Brain pericyte (primary cell): ENCODE measurements at places on chromosomes 6 and 20.

- no peak for DNase-seq
Measured at GRCh38 chr6:35771343-35771627, 5.1 kb upstream of the CLPSL2 start.

DNA sequence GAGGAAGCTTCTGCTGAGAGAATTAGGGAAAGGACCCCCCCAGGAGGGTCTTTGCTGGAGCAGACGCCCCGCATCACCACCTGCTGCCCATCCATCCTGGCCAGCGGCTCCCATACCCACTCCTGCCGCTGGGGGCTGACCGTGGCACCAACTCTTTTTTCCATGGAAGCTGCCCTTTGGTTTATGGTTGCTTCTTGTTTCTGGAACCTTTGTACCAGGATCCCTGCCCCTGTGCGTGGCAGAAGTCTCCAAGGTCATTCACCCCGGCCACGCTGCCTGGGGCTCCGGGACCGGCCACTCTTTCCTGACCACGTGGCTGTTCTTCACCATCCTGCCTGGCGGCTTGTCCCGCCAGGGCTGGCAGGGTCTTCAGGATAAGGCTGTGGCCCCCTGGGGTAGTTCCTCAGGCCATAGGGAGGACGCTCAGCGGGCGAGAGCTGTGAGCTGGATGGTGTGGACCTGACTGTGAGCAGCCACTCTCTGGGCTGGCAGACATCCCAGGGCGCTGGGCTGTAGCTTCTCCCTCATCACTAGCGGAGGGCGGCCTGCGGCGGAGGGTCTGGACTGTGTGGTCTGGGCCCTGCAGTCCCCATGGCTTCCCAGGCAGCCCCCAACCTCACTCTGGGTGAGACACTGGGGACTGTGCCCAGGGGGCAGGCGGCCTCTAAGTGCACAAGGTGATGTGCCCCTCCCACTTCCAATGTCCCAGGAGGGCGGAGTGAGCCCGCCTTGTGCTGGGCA, 22.8 kb upstream of the RBBP8NL start:
- no peak for DNase-seq

- no peak for DNase-seq
Measured at GRCh38 chr6:75619230-75619899, 17.7 kb downstream of the SENP6 start.

GRCh38 chr6:147538821-147539220, 30.3 kb downstream of the SAMD5 start:
- no peak for DNase-seq

GRCh38 chr6:14174996-14175395, 57.4 kb downstream of the CD83 start:
- DNase-seq = no peak

GRCh38 chr20:11132819-11133415, 459.1 kb upstream of the JAG1 start:
- no peak for DNase-seq

DNA sequence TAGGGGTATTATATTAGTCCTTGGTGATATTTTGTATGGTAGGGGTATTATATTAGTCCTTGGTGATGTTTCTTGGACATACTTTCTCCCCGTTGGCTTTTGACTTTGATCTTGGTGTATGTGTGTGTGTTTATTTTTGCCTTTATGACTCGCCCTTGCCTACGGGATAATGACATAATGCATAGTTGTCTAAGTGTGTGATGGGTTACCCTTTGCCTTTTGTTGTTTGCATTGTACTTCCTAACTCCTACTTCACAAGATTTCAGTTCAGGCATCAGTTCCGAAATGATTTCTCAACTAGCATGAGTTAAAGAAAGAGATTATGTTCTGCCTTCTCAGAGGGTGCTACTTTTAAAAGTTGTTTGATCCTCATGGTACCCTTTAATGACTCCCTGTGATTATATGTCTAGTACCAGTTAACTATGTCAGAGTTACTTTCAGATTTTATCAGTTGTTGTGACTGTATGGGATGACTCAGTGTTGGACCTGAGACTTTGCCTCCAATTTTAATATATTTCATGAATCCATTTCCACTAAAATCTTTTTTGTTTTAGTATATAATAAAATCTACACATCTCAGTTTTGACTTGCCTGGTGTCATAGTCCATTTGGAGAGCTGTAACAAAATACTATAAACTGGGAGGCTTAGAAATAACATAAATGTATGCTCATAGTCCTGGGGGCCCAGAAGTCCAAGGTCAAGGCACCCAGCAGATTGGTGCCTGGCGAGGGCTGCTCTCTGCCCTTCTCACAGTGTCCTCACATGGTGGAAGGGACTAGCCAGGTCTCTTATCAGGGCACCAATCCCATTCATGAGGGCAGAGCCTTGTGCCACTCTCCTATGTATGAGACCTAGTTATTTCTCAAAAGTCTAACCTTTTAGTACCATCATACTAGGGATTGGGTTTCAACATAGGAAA, 34.1 kb downstream of the CDYL start:
- peak; percentile 6 for DNase-seq

- no peak for DNase-seq
Measured at GRCh38 chr20:34928411-34928810, 27.2 kb downstream of the GSS start.

GRCh38 chr20:3420211-3420707, 12.8 kb upstream of the DNAAF9 start:
- DNase-seq = no peak

GRCh38 chr20:47315339-47316056, 41.0 kb downstream of the ZMYND8 start:
- peak; percentile 24 for DNase-seq

- DNase-seq = no peak
Measured at GRCh38 chr6:14639983-14640599, 522.5 kb downstream of the CD83 start.

DNA sequence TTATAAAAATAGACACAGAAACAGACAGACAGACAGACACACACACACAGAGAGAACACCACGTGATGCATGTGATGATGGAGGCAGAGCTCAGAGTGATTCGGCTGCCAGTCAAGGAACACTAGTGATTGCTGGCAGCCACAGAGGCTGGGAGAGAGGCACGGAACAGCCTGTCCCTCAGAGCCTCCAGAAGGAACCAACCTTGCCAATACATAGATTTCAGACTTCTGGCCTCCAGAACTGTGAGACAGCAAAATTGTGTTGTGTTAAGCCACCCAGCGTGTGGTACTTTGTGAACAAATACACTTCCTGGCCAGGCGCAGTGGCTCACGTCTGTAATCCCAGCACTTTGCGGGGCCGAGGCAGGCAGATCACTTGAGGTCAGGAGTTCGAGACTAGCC, 9.5 kb upstream of the PARD6B start:
- no peak for DNase-seq

- no peak for DNase-seq
Measured at GRCh38 chr6:27662769-27663168, 189.9 kb upstream of the ZNF184 start.

- DNase-seq = no peak
Measured at GRCh38 chr6:152399399-152399798, 237.8 kb downstream of the SYNE1 start.

DNA sequence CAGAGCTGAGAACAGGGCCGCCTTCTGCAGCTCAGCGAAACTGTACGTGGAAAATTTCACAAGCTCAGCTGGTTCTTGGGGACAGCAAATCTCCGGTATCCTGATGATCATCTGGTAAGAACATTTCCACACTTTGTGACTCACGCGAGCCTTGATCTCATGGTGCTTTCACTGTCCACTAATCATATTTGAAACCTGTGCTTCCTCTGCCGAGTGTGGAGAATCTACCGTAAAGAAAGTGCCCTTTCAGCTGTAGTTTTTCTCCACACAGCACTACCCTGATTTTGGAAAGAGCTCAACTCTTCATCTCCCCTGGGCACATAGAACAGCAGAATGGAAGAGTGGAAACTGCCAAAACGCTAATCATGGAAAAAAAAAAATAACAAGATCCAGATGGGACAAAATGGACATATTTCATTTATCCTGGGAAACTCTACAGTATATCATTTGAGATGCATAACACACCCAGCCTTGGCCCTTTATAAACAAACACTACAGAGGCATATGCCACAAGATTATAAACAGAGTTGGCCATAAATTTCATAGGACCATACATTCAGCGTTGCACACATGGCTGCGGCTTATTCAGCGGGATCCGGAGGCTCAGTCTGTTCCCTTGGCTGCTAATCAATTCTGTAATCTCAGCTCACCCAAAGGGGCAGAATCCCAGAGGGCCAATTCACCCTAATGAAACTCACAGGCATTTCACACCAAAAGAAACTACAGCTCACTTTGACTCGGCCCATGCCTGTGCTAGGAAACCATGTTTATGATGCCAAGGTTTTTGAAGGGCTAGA, 434.5 kb downstream of the HDGFL1 start:
- DNase-seq = peak; percentile 53

DNA sequence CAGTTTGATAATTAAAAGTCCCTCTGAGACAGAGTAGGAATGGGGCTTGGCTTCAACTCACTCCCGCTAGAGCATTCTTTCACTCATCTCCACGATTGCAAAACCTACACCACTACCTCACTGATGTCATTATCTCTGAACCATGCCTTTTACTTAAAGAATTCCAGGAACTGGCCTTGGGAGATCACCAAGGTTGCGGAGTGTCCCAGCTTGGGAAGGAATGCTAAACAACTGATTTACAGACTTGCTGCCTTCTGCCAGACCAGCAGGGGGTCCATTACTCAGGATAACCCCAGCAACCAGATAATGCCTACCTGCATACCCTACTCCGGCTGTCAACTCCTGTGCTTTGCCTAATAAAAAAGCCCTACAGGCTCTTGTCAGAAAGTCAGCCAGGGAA, 102.2 kb upstream of the RALGAPA2 start:
- no peak for DNase-seq

DNA sequence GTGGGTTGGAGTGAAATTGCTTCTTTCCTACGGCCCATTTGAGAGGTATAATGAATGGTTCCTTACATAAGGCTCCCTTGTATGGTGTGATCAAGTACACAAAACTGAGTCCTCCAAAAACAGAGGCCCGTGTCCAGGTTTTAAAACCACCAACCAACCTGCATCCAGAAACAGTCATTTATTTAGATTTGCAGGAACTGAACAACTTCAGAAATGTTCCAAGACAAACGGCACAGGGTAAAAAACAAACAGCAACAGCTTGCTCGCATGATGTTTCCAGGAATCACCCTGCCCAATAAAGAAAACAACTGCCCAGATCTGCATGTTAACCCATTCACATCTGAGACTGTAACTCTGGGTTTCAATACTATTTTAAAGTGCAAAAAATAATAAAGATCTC, 40.2 kb upstream of the TRAM2 start:
- no peak for DNase-seq

DNA sequence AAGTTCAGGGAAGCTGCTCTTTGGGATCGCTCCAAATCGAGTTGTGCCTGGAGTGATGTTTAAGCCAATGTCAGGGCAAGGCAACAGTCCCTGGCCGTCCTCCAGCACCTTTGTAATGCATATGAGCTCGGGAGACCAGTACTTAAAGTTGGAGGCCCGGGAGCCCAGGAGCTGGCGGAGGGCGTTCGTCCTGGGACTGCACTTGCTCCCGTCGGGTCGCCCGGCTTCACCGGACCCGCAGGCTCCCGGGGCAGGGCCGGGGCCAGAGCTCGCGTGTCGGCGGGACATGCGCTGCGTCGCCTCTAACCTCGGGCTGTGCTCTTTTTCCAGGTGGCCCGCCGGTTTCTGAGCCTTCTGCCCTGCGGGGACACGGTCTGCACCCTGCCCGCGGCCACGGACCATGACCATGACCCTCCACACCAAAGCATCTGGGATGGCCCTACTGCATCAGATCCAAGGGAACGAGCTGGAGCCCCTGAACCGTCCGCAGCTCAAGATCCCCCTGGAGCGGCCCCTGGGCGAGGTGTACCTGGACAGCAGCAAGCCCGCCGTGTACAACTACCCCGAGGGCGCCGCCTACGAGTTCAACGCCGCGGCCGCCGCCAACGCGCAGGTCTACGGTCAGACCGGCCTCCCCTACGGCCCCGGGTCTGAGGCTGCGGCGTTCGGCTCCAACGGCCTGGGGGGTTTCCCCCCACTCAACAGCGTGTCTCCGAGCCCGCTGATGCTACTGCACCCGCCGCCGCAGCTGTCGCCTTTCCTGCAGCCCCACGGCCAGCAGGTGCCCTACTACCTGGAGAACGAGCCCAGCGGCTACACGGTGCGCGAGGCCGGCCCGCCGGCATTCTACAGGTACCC, at the start of gene ESR1:
Gene ESR1, plus strand, starts transcription at position 170 of the 858 bp plus-strand sequence. Its CDS starts 231 bp downstream, at position 401.
- DNase-seq = no peak

DNA sequence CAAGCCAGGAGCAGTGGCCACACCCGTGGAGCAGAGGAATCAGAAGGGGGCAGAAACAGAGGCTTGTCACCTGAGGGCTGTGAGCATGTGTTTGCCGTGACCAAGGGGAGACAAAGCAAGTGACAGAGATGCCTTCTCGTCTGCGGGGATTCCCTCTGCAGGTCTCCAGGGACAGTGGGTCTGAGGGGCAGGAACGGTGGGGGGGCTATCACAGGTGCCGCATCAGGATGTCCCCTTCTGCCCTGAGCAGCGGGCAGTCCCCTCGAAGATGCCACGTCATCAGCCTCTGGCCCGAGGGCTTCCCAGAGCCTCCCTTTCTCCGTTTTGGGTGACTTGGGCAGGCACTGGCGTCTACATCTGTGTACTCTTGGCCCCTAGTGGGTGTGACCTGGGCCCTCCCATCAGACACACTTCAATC, 338.7 kb downstream of the PREX1 start:
- no peak for DNase-seq

DNA sequence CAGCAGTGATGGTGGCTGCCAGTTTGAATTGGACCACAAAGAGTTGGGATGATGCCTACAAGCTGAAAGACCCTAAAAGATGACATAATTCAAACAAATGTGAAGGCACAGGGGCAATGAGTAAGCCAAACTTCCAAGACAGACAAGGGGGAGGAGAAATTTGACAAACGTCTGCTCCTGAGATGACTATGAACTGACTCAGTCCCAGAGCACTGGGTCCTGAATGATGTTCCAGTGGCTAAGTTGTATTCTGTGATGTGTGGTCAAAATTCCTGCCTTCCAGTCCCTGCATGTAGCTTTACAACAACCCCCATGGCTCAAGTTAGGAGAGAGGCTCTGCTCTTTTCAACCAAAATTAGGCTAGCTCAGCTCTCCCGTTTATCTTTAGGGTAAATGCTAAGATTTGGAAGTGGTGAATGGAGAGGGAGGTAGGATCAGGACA, 86.1 kb upstream of the SIRPA start:
- no peak for DNase-seq

- no peak for DNase-seq
Measured at GRCh38 chr6:138772596-138773176, 883 bp upstream of the CCDC28A start.

DNA sequence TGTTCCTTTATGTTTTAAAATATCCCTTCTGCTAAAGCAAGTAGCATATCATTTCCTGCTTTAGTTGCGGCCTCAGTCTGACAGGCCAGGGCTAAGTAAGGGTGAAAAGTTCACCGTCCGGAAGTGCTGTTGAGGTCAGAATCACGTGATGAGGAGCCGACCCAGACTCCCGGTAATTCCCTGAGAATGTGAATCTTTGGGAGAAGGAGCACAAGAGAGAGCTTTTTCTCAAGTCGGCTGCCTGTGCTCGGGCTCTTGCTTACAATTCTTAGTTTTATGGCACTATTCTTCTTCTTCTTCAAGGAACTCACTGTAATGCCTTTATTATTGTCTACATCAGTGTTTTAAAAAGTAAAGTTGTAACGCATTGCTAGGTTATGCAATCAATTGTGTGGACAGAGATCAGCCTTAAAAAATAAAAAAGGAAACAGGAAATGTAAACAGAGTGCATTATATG, 309.3 kb downstream of the PRL start:
- peak; percentile 60 for DNase-seq
